ENCODE measurements at places on chromosomes 12 and 14. TPM values are rescaled to one million over a fixed set of nuclear protein-coding genes. Genes with fewer than 3 reads are reported as not detected.

Gene AEBP2
- total RNA-seq, result 79.0 TPM

Gene AMDHD1
- total RNA-seq, result 0.26 TPM

Gene CCDC175
- total RNA-seq, result 0.41 TPM

Gene HPD
- 1.9 TPM for total RNA-seq

DNA sequence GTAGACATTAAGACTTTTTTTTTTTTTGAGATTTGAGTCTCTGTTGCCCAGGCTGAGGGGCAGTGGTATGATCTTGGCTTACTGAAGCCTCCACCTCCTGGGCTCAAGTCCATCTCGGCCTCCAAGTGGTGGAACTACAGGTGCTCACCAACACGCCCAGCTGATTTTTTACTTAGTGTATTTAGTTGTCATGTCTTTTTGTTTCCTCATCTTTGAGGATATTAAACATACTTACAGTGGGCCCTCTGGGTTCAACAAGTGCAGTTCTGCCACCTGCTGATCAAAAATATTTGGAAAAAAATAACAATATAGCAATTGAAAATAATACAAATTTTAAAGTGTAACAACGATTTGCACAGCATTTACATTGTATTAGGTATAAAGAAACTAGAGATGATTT, 4.4 kb upstream of the B4GALNT1 start:
- no peaks in the 10 kb centered on the region for H3K36me3 ChIP-seq
- H3K4me3 ChIP-seq, result no peak overlapping the region
- H3K4me1 ChIP-seq, result no peaks in the 10 kb centered on the region
- no peak overlapping the region for H3K27ac ChIP-seq

GRCh38 chr12:131140697-131141096, 187.0 kb downstream of the ADGRD1 start:
- no peak for DNase-seq
- H3K4me1 ChIP-seq, result no peaks in the 10 kb centered on the region
- no peak overlapping the region for H3K4me3 ChIP-seq
- no peaks in the 10 kb centered on the region for H3K36me3 ChIP-seq
- no peak overlapping the region for H3K27ac ChIP-seq
- no peaks in the 10 kb centered on the region for H3K27me3 ChIP-seq

DNA sequence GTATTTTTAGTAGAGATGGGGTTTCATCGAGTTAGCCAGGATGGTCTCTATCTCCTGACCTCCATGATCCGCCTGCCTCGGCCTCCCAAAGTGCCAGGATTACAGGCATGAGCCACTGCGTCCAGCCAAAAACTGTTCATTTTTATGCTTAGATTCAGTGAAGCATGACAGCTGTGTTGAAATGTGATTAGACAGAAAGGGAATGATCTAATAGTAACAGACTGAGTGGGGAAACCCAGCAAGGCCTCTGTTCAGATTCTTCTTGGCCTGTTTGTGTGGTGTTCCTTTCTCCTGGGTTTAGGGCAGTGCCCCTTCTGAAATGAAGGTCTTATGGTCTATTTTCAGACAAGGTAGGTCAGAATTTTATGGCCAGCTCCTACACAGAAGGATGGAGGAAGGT, 11.8 kb upstream of the ABCD4 start:
- no peak overlapping the region for H3K27ac ChIP-seq
- no peaks in the 10 kb centered on the region for H3K36me3 ChIP-seq
- no peak for DNase-seq
- no peak overlapping the region for H3K4me3 ChIP-seq
- H3K4me1 ChIP-seq, result no peaks in the 10 kb centered on the region

GRCh38 chr14:93337884-93338283, 5.0 kb upstream of the BTBD7 start:
- DNase-seq, result no peak
- H3K36me3 ChIP-seq, result no peaks in the 10 kb centered on the region
- no peaks in the 10 kb centered on the region for H3K27me3 ChIP-seq
- no peak overlapping the region for H3K4me3 ChIP-seq

DNA sequence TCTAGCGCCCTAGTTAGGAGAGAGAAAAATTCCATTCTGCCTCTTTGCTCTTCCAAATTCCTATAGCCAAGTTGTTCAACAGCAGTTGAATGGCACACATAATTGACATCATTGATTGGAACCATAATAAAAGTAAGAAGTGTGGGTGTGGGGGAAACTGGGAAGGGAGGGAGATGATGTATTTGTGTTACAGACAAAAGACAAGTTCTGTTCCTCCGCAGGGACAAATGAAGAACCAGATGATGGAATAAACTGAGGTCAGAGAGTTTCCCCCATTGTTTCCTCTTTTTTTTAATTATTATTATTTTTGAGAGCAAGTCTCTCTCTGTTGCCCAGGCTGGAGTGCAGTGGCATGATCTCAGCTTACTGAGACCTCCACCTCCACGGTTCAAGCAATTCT, 34.9 kb downstream of the GDF11 start:
- H3K27ac ChIP-seq, result no peak overlapping the region
- H3K4me1 ChIP-seq, result no peaks in the 10 kb centered on the region
- H3K36me3 ChIP-seq, result no peaks in the 10 kb centered on the region

- no peaks in the 10 kb centered on the region for H3K4me1 ChIP-seq
- no peak for DNase-seq
- no peak overlapping the region for H3K4me3 ChIP-seq
- no peaks in the 10 kb centered on the region for H3K36me3 ChIP-seq
Observed at GRCh38 chr12:127620735-127621355, 646.1 kb upstream of the TMEM132C start.

All from uterus (tissue), 4 donors.